ENCODE measurements at places on chromosomes 2 and 18.

- DNase-seq, result no peak
Observed at GRCh38 chr2:168323529-168324021, 76.2 kb upstream of the STK39 start.

GRCh38 chr2:202052235-202052634 lies 18.6 kb downstream of the FZD7 start:
- no peak for DNase-seq

DNA sequence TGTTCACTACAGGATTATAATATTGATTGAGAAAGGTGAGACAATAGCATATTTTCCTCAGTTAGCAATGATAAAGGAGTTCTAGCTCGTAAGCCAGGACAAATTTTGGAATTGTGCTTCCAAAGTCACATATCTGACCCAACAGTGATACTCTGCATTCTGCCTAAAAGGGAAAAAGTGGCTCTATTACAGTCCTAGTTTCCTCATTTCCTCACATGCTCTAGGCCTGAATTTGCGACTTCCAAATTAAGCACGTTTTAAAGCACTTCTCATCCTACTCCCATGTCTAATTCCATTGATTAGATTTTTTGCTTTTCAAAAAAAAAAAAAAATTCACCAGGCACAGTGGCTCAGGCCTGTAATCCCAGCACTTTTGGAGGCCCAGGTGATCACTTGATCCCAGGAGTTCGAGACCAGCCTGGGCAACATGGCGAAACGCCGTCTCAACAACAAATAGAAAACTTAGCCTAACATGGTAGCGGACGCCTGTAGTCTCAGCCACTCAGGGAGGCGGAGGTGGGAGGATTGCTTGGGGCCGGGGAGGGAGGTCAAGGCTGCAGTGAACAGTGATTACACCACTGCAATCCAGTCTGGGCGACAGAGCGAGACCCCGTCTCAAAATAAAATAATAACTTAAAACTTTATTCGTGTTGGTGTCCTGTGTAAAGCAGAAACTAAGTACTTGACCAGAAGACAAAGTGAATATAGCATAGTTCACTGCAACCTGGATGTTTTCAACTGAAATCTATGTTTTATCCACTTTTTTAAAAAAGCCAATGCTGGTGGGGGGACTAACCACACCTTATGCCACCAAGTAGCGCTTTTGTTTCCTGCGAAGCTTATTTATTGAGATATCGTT lies 1.5 kb downstream of the ESCO1 start:
- no peak for DNase-seq

DNA sequence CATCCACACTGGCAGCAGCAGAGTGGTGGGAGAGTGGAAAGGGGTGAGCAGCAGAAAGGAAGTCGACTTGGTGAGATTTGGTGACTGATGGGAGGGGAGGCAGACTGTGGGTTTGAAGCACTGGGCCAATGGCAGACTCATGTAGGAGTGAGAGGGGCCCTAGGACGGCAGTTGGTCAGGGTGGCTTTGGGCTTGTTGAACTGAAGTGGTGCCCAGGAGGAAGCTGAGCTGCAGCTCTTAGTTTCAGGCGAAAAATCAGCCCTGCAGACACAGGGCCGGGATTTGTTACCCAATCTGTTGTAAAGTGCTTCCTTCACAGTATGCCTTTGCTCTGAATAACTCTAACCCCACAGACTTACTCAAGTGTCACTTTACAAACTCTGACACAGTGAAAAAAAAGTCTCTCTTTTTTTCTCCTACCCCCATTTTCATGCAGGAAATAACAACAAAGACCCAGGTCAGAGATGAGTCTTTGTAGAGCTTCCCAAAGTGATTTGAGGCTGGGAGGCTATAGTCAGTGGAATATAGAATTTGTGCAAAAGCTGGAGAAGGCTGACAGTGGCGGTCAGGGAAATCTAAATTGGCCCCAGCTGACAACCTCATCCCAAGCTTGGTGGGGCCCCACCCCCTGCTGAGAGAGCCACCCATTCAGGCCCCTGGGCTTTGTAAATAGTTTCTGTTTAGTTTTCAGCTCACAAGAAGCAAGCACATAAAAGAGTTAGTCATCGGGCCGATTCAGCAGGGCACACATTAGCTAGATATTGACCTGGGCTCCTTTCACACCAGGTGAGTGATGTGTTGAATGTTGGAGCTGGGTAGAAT lies 226.9 kb downstream of the VAPA start:
- no peak for DNase-seq

DNA sequence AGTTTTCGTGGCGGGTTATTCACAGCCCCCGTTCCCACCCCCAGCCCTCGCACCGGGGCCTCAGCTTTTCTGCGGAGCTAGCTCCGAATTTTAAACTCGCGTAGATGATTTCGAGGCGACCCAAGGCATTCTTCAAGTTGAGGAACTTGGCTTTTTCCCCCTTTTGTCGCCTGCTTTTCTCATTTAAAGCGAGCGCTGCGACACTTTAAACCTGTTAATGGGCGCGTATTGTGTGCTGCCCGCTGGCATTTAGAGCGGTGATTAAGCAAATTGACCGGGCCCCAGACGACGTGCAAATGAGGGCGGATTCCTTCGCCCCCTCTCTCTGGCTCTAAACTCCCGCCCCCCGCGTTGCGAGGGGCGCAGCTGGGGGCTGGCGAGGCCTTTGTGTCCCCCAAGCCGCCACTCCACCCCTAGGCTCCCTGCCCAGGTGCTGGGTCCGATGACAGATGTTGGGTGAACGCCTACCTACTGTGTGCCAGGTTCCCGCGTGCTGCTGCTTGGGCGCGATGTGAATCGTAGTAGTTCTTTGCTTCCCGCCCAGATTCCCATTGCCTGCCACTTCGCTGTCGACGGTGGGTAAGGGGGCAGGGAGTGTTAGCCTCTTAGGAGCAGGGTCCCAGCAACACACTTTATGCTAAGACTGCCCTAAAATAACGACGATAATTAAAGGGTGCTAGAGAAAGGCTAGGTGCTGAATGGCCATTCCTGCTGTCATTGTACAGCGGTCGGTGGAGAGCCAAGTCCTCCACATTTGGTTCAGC lies 1.9 kb downstream of the TCF7L1 start:
- no peak for DNase-seq

DNA sequence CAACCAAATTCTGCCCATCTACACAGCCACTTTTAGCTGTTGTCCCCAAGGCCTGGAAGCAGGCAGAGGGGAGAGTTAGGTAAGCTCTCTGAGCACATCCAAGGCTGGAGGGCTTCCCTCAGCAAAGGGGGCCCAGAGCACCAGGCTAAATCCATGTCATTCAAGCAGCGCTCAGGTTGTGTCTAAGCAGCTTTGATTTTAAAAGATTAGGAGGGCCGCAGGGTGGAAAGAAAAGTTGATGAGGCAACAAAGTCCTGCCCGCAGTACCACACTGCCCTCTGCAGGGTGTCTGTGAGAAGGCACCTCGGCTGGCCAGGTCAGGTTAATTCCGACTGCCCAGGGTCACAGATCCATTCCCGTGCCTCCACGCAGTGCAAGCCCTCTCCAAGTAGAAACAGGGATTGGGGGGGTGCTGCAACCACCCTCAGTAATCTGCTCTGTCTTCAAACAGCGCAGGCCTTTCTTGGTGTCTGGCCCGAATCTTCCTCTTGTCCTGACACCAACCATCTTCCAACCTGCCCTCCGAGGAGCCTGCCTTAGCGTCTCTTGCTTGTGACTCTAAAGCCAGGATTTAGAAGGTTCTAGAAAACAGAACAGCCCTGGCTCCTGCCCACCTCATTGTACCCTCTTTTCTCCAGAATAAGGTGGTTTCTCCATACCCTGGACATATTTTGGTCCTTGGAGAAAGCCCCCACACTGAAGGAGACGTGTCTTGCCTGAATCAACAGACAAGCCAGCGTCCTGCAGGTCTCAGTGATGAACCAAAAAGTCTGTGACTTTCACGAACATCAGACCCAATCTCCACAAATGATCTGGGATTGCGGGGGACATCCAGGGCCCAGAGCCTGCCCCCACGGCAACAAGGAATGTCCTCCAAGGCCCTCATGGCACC lies 289.2 kb downstream of the TNS1 start:
- DNase-seq, result peak; percentile 59

DNA sequence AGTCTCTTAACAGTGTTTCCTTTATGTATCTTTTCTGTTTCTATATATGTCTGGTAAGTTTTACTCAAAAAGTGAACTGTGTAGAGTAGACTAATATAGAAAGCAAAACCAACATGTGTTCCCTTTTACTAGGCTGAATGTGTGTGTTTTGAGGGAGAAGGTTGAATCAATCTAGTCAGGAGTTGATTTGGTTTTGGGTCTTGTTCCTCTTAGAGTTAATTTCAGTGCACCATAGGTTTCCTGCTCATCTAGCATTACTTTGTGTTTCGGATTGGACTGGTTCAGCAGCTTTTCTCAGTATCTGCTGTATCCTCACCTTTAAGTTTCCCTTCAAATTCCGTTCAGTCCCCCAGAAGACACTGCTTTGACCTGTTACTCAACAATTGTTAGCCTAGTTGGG lies 52.0 kb upstream of the TRIM43 start:
- DNase-seq, result no peak

DNA sequence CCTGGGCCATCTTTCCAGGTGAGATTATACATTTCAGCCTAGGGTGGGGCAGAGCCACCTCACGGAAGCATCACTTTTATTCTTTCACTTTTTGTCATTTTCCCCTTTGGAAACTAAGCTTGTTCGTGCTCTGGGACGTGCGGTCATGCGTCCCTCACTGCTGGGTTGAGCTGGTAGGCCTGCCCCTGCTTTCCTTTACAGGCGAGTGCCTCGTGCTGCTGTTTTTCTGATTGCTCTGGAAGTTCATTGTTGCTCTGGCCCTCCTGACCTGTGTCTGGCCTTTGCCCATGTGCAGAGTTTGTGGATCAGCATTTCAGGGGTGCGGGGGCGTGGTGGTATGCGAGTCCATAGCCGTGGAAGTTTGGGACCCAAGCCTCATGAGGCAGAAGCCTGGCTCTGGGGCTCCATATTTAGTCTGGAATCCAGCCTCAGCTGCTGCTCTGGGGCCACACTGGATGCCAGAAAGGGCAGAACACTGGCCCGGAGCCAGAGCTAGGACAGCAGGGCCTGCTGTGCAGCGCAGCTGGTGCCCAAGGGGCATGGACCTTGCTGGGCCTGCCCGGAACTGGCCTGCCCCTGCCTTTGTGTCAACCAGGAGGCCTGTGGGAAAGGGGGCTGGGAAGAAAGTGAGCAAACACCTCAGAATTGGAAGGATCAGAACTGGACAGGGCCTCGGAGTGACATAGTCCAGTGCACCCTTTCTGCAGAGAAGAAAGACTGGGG lies 51.1 kb downstream of the CTIF start:
- no peak for DNase-seq

DNA sequence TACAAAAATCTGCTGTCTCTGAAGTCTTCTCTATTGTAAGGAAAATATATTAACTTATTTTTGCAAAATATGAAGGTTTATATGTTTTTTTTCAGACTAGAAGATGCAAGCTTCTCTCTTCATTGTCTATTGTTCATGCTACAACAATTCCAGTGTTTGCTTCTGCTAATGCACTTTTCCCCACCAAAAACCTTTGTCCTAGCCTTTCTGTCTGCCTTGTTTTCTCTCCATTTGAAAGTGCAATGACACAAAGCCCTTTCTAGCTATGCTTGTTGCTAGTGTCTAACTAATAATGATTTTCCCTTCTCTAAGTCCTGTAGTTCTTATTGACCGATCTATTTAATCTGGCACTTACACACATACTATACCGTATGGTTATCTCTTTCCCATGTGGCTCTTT lies 369.5 kb upstream of the CELF4 start:
- no peak for DNase-seq

GRCh38 chr18:10035281-10035991 lies 121.6 kb downstream of the VAPA start:
- no peak for DNase-seq

Data from stimulated activated CD4-positive, alpha-beta T cell treated with anti-CD3 and anti-CD28 coated beads, Interleukin-15, amount 100 ng/mL, for 1 hour (primary cell).